ENCODE measurements at places on chromosomes 5 and 9. TPM values are rescaled to one million over a fixed set of nuclear protein-coding genes. Genes with fewer than 3 reads are reported as not detected.

NSG2 gene
- total RNA-seq: 0.27 TPM

GRCh38 chr5:173454736-173455598 is 126.8 kb upstream of the STC2 start:
- peak; percentile 69 for DNase-seq

STPG3 gene
- 0.69 TPM for total RNA-seq

DNA sequence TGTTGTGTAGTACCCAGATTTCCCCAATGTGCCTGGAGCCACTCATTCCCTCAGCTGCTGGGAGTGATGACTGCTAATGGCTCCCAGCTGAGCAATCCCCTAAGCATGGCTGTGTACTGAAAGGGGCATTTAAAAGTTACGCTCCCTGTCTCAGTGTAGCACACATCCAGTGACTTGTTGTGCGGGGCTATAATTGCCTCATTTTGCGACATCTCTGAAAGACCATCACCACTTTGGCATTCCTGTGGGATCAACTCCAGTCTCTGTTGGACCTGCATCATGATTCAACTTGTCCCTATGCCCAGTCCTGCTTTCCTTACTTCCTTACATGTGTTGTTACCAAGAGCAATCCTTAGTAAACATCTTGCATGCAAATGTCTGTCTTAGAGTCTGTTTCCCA is 201.2 kb upstream of the MPDZ start:
- DNase-seq: no peak
